ENCODE measurements at places on chromosomes 16 and 17. TPM values are rescaled to one million over a fixed set of nuclear protein-coding genes. Genes with fewer than 3 reads are reported as not detected.

GRCh38 chr16:49623501-49624266 lies 232.2 kb downstream of the ZNF423 start:
- DNase-seq, result no peak
- H3K4me3 ChIP-seq, result no peak overlapping the region
- H3K27me3 ChIP-seq, result no peaks in the 10 kb centered on the region

IL21R gene
- total RNA-seq, result 10.1 TPM

DNA sequence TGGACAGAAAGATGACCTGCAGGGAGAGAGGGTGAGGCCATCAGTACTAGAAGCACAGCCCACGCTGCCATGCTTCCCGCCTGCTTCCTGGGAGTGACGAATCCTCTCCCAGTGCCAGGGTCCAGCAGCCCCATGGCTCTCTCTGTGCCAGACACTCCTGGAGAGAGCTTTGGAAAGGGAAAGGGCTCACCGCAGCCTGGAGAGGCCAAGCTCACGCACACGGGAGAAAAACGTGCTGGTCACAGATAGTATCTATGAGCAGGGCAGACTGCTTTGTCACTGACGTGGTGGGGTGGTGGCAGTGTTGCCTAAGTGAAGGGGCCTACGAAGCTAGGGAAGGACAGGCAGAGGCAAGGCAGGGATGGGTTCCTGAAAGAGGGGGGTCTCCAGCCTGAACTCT lies 5.4 kb downstream of the WBP2 start:
- peak overlapping the region; percentile 96 for H3K27ac ChIP-seq
- H3K4me1 ChIP-seq, result peaks cover 67% of the 10 kb centered on the region
- no peaks in the 10 kb centered on the region for H3K27me3 ChIP-seq
- H3K4me3 ChIP-seq, result no peak overlapping the region
- DNase-seq, result no peak

- DNase-seq, result no peak
- peaks cover 79% of the 10 kb centered on the region for H3K4me1 ChIP-seq
- H3K27me3 ChIP-seq, result no peaks in the 10 kb centered on the region
- peak overlapping the region; percentile 27 for H3K27ac ChIP-seq
- H3K4me3 ChIP-seq, result peak overlapping the region; percentile 16
Observed at GRCh38 chr16:8959921-8960787, 3.6 kb downstream of the USP7 start.

MT3 gene
- not detected for total RNA-seq

DNASE1L2 gene
- 1.0 TPM for total RNA-seq

SCGB1C2 gene
- not detected for total RNA-seq

DNA sequence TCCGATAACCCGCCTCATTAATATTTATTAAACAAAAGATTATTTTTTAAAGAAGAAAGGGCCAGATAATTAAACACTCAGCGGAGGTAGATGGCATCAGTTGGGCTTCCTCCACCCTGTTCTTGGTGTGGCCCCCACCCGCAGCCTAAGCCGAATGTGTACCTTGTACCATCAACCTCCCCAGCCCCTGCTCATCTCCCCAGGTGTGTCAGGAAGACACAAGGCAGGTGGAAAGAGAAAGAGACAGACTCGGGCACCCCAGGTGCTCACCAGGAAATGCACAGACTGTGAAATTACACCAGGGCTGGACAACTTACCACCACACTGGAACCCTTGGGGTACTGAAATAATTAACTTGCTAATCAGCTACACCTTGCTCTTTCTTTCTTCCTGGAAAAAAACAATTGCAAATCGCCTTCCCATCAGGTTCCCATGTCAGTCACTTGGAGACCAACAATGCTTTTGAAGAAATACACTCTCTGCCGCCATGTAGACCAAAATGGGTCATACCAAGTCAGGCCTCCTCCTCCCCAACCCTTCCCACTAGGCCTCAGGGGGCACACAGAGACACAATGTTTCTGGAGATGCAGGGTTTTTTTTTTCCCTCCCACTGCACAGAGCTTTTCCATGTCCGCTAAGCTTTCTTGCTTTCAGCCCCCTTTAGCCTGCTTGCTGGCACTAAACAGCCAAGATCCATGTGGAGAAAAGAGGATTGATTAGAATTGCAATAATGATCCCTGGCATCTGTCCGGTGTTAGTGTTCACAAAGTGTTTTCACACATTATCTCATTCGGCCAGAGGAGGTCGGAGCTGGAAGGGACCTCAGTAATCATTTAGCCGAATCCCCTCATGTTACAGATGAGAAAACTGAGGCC lies 8.6 kb upstream of the LHX1 start:
- no peaks in the 10 kb centered on the region for H3K36me3 ChIP-seq
- no peak overlapping the region for H3K4me3 ChIP-seq
- H3K27me3 ChIP-seq, result no peaks in the 10 kb centered on the region
- H3K4me1 ChIP-seq, result peaks cover 20% of the 10 kb centered on the region

DNA sequence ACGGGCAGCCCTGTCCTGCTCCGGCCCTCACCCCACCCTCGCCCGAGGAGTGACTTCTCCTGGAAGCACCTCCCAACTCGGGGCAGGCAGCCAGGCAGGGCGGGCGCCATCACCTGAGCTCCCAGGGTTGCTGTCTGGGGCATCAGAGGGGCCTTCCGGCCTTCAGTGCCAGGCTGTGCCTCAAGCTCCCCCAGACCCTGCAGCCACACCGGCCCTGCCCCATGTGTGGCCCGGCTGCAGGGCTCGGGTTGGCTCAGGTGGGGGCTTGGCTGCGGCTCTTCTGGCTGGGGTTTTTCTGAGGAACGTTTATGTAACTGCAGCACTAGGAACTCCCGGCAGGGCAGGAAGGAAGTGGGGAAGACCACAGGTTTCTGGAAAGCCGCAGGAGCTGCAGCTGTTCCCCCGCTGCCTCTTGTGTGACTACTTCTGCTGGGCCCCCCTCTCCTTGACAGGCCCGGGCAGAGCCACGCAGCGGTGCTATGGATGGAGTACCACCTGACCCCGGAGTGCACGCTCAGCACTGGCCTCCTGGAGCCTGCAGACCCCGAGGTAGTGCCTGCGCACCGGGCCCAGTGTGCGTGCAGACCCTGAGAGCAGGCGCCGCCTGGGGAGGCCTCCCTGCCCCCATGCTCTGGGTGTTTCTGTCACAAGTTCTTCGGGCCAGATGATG lies 45.6 kb downstream of the PRMT7 start:
- no peaks in the 10 kb centered on the region for H3K27me3 ChIP-seq
- no peak for DNase-seq
- H3K36me3 ChIP-seq, result peaks cover 73% of the 10 kb centered on the region

PMM2 gene
- 30.2 TPM for total RNA-seq

ALOX15B gene
- 177 TPM for total RNA-seq

KPNB1 gene
- total RNA-seq, result 183 TPM

KRT13 gene
- 12.1 TPM for total RNA-seq

SEC14L5 gene
- total RNA-seq, result 0.20 TPM

GRCh38 chr16:80806927-80807340 lies 2.5 kb upstream of the CDYL2 start:
- peaks cover 3% of the 10 kb centered on the region for H3K4me1 ChIP-seq
- DNase-seq, result no peak
- no peak overlapping the region for H3K4me3 ChIP-seq
- no peaks in the 10 kb centered on the region for H3K27me3 ChIP-seq
- no peaks in the 10 kb centered on the region for H3K36me3 ChIP-seq

DNA sequence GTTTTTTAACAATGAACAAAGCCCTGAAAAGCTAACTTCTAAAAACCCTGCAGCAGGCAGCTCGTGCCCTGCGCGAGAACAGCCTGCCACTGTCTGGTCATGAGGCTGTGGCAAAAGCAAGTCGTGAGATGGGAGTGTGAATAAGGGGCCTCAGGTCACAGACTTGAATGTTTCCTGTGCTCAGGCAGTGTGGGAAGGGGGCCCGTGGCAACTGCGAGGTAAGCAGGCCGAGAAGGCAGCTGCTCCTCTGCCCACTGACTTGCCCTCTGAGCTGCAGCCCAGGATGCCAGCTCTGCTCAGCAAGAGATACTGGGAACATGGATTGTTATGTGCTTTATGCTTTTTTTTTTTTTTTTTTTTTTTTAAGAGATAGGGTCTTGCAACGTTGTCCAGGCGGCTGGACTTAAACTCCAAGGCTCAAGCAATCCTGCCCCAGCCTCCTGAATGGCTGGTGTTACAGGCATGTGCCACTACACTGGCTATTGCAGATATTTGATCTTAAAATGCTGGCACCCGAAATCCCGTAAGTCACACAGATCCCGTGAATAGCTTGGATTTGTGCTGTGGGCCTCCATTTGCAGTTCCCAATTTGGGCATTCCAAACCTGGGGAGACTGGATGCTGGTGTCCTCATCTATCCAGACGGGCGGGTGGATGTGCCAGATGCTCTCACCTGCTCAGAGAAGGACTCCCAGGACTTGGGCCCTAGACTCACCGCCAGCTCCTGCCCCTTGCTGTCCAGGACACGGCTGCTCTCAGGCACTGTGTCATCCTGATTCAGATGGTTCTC lies 44.0 kb downstream of the UBN1 start:
- no peaks in the 10 kb centered on the region for H3K27me3 ChIP-seq
- no peak overlapping the region for H3K4me3 ChIP-seq
- H3K27ac ChIP-seq, result no peak overlapping the region
- no peaks in the 10 kb centered on the region for H3K4me1 ChIP-seq
- H3K36me3 ChIP-seq, result peaks cover 27% of the 10 kb centered on the region
- DNase-seq, result no peak

SLC35G6 gene
- total RNA-seq, result not detected

DNA sequence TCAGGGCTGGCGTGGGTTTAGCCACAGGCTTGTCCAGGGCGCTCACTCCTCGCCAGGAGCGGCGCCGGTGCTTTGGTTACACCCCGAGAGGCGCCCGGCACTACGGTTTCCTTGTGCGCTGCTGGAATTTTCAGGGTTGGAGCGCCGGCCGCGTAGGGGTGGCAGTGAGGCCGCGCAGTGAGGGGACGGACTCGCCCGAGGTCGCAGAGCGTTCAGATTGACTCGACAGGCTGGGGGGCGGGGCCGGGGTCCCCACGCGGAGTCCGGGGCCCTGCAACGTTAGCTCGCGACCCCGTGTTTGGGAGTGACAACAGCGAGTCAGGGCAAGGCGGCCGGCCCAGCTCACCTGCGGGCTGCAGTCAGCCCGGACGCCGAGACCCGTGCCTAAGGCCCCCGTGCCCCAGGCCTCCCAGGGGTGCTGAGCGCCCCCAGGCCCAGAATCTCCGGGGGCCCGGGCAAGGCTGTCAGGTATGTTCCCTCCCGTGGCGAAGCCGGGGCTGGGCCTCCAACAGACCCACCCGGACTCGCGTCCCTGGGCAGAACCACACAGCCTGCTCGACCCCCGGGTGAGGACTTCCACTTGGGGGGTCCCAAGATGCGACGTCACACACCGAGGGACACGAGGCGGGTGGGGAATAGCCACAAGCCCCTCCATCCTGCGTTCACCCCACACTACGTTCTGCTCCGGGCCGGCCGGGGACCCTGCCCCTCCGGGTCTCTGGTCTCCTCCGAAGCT lies 1.3 kb upstream of the ACTG1 start:
- H3K36me3 ChIP-seq, result peaks cover 21% of the 10 kb centered on the region
- peaks cover 59% of the 10 kb centered on the region for H3K4me1 ChIP-seq
- peak overlapping the region; percentile 81 for H3K4me3 ChIP-seq

AOC2 gene
- 2.3 TPM for total RNA-seq

DNA sequence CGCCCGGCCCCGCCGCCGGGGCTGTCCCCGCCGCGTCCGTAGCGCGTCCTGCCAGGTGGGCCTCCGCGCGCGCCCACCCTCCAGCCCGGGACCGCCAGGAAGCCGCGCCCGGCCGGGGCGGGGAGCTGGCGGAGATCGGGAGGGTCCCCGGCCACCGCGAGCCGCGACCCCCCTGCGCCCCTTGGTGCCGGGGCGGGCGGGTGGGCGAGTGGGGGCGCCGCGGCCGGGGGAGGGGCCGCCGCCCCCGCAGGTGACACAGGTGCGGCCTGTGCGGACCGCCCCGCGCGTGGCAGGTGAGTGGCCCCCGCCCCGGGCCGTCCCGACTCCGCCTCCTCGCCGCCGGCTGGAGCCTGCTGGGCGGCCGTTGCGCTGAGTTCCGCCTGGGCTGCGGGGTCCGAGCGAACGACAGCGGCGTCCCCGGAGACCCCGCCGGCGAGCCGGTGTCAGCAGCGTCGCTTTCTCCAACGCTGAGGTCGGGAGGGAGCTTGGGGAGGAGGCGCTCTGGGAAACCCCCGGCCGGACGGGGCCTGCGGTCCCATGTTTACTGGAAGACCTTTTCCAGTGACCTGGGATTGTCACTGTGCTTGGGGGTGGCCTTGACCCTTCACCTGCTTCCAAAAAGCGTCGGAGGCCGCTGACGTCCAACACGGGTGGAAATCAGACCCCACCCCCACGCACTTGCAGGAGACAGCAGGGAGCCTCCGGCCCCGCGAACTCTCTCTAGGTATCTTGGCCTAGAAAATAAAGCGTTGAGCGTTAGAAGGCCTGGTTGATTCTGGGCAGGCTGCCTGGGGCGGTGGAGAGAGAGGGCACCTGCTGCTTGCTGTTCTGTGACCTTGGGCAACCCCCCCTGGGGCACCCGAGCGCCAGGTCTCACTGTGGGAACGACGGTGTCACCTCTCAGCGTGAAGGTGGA lies 542 bp downstream of the KLHL36 start:
- H3K27me3 ChIP-seq, result no peaks in the 10 kb centered on the region
- DNase-seq, result peak; percentile 67
- H3K27ac ChIP-seq, result peak overlapping the region; percentile 84
- H3K4me3 ChIP-seq, result peak overlapping the region; percentile 83
- H3K4me1 ChIP-seq, result peaks cover 22% of the 10 kb centered on the region

ENPP7 gene
- total RNA-seq, result 0.27 TPM

DNA sequence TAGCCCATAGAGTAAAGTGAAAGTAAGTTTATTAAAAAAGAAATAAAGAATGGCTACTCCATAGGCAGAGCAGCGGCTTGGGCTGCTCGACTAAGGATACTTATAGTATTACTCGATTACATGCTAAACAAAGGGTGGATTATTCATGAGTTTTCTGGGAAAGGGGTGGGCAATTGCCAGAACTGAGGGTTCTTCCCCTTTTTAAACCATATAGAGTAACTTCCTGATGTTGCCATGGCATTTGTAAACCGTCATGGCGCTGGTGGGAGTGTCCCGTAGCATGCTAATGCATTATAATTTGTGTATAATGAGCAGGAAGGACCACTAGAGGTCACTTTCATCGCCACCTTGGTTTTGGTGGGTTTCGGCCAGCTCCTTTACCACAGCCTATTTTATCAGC lies 13.3 kb upstream of the GAS7 start:
- H3K27me3 ChIP-seq, result no peaks in the 10 kb centered on the region
- DNase-seq, result no peak
- no peaks in the 10 kb centered on the region for H3K36me3 ChIP-seq
- no peak overlapping the region for H3K27ac ChIP-seq

Measured in upper lobe of left lung (tissue), 6 donors.